ENCODE measurements at places on chromosomes 11 and 22. TPM values are rescaled to one million over a fixed set of nuclear protein-coding genes. Genes with fewer than 3 reads are reported as not detected.
A peak's percentile ranks its signal among the peaks of the same experiment; 100 is the strongest.

DNA sequence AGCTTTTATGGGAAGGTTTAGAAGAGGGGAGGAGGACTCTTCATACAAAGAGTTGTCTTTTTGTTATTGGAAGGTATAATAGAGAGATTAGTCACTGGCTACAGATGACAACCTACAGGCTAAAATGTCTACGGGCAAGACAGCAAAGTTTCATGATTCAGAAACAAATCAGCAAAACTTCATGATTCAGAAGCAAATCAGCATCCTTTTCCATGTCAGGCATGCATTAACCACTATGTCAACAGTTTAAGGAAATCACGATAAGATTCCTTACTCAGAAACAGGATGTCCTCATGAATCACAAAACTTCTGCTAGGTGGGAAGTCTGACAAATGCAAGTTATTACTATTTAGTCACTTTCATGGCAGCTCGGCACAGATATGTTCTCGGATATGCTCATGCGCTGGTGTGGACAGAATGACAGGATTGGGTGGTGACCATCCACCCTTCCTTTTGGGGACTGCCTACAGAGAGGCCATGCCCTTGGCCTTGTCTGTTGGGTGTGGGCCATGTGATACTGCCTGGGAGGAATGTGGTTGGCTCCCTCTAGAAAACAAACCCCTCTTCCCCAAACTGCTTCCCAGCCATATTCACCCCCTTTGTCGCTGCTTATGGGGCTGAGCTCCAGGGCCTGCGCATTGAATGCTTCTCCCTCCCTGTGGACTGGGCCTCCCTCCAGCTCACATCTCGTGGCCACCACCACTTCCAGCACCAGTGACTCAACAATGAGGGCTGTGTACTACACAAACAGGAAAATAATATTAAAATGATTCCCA lies 10.1 kb downstream of the C11orf91 start:
- DNase-seq = peak; percentile 77

DNA sequence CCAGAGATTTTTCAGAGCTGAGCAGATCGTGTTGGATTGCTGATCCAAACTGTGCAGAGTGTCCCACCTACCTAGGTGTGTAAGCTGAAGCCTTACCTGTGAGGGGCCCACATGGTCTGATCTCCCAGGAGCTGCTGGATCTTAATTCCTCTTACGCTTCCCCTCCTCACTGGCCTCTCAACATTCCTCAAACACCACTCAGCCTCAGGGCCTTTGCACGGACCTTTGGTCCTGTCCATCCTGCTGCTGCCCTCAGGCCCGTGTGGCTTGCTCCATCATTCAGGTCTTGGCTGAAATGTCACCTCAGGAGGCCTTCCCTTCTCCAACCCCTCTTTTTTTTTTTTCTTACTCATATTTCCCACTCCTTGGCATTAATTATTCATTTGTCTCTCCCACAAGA lies 21.1 kb upstream of the RAB1B start:
- DNase-seq = no peak

DNA sequence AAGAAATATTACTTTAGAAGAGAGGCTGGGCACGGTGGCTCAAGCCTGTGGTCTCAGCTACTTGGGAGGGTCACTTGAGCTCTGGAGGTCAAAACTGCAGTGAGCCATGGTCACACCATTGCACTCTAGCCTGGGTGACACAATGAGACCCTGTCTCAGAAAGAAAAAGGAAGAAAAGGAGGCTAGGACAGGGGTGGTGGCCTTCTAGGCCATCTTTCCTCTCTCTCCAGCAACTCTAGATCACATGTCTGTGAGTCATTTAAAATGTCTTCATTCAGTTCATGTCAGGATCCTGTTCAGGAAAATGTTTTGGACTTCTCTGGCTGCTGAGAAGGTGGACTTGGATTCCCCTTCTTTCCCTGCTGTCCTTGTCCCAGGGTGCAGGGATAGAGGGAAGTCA lies 53.3 kb downstream of the PPFIA1 start:
- no peak for DNase-seq

DNA sequence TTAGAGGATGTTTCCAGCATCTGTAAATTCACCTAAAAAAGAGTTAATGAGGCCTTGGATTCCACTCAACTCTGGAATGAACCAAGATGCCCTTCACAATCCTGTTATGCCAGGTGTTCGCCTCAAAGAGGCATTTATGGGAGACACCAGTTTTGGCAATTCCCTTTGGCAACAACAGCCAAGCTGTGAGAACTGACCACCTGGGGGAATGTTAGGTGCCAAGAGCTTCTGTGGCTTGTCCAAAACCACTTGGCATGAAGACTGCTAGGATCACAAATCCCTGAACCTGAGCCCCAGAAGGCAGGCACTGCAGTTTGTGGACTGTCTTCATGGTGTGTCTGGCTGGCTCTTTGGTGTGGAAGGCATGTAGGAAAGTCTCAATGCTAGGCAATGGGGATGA lies 164.4 kb upstream of the BDNF start:
- DNase-seq = no peak

DNA sequence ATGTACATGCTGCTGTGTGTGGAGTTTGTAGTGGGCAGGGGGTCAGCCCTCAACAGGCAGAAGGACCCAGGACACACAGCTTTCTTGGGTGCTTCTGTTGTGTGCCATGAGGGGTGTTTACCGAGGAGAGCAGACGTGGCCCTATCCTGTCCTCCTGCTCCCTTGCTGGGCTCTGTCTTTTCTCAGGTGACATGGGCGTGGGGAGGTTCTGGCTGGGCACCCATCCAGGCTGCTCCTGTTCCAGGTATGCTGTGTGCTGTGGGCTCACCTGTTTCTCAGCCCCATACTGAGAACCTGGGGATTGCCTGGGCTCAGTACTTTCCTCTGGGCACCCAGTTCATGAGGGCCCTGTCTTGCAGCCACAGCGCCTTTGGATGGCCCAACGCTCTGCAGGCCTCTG lies 23.3 kb downstream of the MICALL1 start:
- DNase-seq = no peak

DNA sequence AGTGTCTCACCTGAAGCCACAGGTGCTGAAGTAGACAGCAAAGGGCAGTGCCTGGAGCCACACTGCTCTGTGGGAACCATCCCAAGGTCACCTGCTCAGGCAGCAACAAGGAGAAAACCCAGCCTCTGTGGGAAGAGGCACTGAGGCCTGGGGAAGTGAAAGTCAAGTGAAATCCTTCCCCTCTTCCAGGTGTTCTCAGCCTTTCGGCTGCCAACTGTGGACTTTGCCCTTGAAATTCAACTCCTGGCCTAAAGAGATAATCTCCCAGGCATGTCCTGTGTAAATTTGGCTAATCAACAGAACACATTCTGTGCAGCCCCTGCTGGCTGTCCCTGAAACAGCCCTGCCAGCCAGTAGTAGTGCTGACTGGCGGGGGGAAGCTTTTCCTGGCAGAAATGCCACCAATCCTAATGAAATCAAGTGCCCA lies 112.1 kb downstream of the RPL27A start:
- peak; percentile 55 for DNase-seq

GRCh38 chr11:47241841-47242301 lies 6.7 kb downstream of the ACP2 start:
- DNase-seq = no peak

DNA sequence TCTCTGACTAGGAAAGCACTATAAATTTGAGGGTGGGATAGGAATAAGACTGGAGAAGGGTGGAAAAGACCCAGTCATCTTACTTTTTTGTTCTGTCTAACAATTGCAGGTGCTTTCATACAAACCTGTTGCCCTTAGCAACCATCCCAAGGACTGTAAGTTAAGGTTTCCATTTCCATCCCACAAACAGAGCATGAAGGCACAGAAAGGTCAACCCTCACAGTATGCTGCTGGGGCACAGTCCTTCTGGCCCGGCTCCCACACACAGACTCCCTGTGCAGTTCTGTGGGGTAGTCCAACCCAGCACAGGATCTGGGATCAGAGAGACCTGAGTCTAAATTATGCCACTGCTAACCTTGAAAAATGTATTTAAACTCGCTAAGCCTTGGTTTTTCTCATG lies 38.4 kb upstream of the ETS1 start:
- no peak for DNase-seq

GRCh38 chr11:45917623-45918330 lies at the start of gene PEX16:
Gene PEX16 (minus strand): TSS chr11:45917877. CDS start chr11:45917811, 66 bp downstream.
- DNase-seq = peak; percentile 97

- DNase-seq = no peak
Observed at GRCh38 chr11:132943357-132943705, 589.0 kb downstream of the OPCML start.

- DNase-seq = no peak
Observed at GRCh38 chr22:23285734-23286133, 105.4 kb downstream of the BCR start.

DNA sequence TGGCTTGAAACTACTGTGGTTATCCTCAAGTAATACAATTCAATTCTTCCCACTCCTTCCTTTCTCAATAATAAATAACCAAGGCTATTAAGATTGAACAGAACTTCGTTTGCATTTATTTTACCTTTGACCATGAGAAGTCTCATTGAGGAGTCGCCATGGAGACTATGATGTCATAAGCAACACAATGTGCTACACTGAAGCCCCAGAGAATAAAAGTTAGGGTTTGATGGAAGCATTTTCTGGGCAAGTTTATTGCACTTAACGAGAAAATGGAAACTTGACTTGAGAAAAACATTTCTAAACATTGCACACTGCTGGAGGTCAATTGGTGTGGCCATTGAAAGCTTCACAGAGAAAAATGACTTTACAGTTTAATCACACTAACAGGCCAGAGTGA lies 121.5 kb downstream of the FAM76B start:
- DNase-seq = no peak

DNA sequence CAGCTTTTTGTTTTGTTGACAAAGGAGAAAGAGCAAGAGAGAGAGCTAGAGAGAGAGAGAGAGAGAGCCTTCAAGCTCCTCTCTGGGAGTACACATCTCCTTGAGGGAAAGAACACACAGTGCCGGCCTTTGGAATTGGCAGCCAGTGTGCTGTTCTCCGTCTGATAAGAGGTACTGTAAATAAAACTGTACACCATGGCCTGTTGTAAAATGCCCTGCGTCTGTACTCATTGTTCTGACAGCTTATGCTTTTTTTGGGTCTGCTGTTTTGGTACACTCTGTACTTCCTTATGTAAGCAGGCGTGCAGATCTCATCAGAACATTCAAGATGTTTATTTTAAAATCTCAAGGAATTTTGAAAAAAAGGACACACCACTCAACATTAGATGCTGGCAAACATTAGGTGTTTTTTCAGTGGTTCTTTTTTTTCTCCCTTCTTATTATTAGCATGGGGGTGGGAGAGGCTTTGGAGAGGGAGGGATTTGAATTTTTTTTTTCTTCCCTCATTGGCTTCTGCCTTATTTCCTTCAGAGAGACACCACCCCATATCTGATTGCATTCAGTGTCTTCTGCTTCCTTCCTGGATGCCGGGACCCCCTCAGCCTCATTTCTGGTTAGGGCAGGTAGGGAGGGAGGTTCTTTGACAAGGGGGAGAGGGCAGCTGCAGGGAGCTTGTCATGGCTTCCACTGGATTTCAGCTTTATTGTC lies 116.8 kb upstream of the NNMT start:
- no peak for DNase-seq

DNA sequence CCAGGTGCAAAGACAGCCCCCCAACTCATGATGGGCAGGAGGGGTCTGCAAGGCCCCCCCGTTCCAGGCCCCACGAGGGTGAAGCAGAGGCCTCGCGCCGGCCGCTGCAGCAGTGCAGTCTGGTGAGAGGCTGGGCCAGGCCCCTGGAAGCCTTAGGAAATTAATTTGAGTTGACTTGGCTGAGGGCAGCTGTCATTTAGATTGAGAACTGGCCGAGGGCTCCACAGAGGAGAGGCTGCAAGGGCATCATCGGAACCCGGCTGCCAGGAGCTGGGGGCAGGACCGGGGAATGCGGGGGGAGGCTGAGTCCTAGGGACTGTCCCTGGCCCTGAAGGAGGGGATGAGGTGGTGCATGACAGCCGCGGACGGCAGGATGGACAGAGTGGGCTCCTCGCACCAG lies 39.9 kb downstream of the MN1 start:
- DNase-seq = no peak

DNA sequence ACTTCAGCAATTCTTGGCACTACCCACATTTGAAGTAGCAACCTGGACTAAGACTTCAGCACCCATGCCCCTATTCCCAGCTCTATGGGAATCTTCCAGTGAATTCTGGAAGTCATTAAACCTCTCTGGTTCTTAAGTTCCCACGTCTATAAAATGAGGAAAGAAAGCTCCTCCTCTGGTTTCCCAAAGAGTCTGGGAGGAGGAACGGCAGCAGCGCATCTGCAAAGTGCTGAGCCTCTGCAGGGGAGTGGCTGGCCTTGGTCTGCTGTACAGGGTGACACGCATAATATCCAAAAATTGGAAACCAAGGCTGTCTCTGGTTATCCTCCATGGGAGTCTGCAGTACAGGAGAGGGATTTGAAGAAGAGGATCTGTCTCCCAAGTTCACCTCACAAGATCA lies 73.6 kb upstream of the TP53I11 start:
- no peak for DNase-seq

GRCh38 chr22:29936186-29936585 lies 53.2 kb downstream of the MTMR3 start:
- peak; percentile 10 for DNase-seq

DNA sequence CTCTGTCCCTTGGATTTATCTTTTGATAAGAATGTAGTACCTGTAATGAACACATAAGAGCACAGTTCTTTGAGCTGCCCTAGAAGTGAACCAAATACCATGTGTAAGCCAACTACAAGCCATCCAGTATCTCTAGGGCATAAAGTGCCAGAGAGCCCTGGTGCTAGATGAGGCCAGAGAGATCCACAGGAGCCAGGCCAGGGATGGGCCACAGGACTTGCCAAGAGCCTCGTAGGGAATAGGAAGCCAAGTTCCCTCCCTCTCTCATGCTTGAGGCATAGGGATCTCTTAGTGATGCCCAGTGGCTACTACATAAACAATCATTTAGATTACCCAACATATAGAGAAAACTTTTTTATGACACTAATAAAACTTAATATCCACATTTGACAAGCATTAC lies 64.8 kb upstream of the FAR1 start:
- DNase-seq = no peak

Gene HPX
- total RNA-seq = 0.45 TPM

Gene EFCAB6
- 2.2 TPM for total RNA-seq

Gene DKK3
- 11.9 TPM for total RNA-seq

Gene RIMBP3C
- total RNA-seq = not detected

Gene PAMR1
- not detected for total RNA-seq

Gene RASSF7
- total RNA-seq = 93.3 TPM

Gene BEST1
- 1.1 TPM for total RNA-seq

Gene ISX
- total RNA-seq = not detected

Gene NEU3
- 14.2 TPM for total RNA-seq
